ENCODE measurements at places on chromosomes 2 and 18. TPM values are rescaled to one million over a fixed set of nuclear protein-coding genes. Genes with fewer than 3 reads are reported as not detected.

- no peak for DNase-seq
Observed at GRCh38 chr2:234843411-234843810, 108.4 kb upstream of the SH3BP4 start.

- DNase-seq: no peak
Observed at GRCh38 chr2:126739141-126739540, 83.2 kb downstream of the GYPC start.

DNA sequence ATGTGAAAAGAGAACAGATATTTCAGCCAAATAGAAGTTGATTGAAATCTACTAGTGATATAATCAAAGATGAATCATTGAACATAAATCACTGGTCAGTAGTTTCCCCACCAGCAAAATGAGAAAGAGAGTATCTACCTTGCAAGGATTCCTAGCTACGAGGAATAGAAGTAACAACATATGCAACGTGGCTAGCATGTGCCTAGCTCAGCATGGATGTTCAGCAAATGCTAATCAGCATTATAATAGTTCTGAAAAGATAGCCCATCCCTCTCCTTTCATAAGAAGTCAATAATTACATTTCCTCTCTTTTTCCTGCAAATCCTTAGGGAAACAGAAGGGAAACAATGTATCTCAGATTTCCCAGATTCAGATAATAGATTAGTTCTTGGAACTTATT is 417.2 kb downstream of the SATB2 start:
- DNase-seq: no peak

GRCh38 chr2:65345631-65346030 is 86.8 kb downstream of the SPRED2 start:
- no peak for DNase-seq

DNA sequence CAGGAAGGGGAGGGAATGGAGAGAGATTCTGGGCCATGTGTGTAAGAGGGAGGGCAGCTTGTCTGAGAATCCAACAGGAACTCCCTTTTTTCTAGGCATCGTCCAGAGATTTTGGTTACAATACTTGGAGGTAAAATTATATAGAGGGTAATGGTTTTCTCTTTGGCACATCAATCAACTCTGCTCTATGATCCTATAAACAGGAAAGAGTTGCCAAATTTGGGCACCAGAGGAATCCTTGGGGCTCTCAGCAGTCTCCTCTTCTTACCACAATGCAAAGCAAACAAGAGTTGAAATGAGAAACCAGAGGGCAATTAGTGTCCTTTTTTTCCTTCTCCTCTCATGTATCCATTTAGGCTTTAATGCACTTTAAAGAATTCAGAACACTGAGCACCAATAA is 243.4 kb downstream of the SLC8A1 start:
- no peak for DNase-seq

- DNase-seq: no peak
Observed at GRCh38 chr2:69716555-69717120, 25.3 kb upstream of the ANXA4 start.

- no peak for DNase-seq
Observed at GRCh38 chr2:121647396-121647795, 1.9 kb downstream of the CLASP1 start.

GRCh38 chr2:115294999-115295398 is 852.6 kb downstream of the DPP10 start:
- DNase-seq: peak; percentile 2

DNA sequence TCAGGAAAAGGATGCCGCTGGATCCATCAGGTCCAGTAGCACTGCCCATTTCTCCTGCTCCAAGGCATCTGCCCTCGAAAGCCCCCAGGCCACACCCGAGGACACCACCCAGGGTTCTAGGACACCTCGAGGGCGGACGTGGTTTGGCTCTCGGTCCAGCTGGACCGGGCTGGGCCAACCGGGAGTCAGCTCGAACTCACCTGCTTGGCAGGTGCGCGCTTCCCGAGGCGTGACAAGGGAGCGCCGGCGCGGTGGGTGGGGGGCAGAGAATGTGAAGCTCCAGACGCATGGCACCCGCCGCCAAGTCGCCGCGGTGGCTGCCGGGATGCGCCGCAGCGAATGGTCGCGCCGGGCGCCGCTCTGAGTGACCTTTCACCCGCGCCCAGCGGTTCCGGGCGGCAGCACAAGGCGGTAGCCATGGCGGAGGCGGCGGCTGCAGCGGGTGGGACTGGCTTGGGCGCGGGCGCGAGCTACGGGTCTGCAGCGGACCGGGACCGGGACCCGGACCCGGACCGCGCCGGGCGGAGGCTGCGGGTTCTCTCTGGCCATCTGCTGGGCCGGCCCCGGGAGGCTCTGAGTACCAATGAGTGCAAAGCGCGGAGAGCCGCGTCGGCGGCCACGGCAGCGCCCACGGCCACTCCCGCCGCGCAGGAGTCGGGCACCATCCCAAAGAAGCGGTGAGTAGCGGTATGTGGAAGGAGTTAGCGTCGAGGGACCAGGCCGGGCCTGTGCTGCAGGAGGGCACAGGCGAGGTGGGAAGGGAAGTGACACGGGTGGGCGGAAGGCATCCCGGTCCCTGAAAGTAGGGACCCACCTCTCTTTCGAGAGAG is at the start of gene AGPS:
Gene AGPS (plus strand): TSS at position 401 of the 830 bp plus-strand sequence. CDS start 17 bp downstream, at position 418.
- peak; percentile 86 for DNase-seq

DNA sequence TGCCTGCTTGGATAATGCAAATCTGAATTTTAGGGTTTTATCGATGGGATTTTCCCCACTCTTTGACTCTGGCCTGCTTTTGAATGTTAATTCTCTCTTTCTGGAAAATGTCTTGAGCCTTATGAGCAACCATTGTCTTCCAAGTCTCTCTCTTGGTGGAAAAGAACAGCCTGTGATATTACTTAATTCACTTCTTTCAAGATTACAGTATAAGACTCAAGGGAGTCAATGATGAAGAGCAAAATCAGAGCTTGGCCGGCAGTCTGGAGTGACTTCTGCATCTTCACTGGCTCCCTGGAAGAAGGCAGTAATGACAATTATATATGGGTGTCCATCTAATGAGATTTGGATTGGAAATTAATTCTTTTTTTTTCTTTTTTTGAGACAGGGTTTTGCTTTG is 122.9 kb upstream of the ZEB2 start:
- no peak for DNase-seq

DNA sequence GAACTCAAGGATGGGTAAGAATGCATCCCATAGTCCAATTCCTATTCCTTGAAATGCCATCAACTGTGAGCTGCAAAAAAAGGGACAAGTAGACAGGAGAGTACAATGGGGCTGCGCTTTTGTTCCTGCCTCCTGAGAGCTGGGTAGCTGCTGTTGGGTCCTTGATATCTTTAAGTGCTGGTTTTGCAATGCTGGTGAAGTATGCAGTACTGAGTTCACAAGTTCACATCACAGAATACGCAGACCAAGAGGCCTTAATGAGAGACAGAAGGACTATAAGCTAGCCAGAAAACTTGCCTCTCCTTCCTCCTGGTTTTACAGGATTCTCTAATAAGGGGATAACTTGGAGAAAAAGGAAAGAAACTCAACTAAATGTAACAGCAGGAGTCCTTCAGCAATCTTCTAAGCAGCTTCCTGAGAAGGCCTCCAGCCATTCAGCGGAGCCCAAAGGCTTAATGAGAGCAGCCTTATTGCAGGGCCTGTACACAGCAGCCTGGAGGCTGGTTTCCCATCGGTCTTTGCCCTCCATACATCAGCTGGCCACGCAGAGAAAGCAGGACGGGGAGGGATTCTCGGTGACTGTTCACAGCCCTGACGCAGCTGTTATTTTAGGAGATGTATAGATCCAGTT is 293.1 kb downstream of the CDCA7 start:
- no peak for DNase-seq

DNA sequence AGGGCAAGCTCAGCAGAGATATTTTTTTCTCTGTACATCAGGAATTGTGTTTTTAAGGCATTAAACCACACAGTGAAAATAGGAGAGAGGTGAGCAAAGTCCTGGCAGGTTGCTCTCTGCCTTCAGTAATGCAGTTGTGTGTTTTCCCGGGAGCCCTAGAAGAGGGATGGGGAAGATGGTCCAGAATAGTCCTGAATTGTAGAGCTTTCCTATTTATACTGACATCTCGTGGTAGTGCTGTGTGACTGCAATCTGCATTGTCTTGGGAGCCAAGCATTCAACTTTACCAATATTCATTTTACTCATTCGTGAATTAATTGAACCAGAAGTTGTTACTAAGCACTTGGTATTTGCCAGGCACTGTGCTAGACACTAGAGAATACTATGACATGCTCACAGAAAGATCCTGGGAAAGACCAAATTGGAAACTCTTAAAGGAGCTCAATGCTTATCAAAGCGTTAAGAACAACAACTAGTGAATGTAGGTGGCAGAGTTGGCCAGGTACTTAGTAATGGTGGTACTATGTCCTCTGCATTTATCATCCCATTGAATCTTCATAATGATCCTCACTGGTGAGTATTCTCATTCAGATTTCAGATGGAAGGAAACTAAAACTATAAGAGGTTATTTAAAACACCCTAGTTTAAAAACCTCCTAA is 214.6 kb downstream of the TRIB2 start:
- peak; percentile 64 for DNase-seq

DNA sequence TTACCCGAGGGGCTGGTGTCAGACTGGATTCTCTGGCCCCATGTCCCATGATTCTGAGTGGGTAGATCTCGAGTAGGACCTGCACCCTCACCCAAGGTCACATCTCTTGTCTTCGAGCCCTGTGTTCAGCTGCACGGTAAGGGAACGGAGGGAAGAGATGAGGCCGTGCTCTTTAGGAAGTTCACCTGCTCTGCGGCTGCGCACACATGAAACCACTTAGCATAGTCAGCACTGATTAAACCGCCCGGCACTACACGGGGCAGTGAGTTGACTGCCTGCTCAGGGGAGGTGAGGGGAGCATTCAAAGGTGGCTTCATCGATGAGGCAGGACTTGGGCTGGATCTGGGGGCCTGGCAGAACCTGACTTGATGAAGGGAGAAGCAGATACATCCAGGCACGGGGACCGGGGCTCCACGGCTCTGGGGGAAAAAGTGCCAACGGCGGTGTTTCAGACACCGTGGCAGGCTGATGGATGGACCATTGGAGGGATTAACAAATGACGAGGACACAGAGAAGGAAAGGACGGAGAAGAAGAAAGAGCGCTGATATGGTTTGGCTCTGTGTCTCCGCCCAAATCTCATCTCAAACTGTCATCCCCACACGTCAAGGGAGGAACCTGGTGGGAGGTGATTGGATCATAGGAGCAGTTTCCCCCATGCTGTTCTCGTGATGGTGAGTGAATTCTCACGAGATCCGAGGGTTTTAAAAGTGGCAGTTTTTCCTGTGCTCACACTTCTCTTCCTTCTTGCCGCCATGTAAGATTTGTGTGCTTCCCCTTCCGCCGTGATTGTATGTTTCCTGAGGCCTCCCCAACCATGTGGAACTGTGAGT is 248.6 kb downstream of the CYP26B1 start:
- DNase-seq: no peak

GRCh38 chr2:71253476-71253875 is 26.6 kb upstream of the PAIP2B start:
- peak; percentile 32 for DNase-seq

DNA sequence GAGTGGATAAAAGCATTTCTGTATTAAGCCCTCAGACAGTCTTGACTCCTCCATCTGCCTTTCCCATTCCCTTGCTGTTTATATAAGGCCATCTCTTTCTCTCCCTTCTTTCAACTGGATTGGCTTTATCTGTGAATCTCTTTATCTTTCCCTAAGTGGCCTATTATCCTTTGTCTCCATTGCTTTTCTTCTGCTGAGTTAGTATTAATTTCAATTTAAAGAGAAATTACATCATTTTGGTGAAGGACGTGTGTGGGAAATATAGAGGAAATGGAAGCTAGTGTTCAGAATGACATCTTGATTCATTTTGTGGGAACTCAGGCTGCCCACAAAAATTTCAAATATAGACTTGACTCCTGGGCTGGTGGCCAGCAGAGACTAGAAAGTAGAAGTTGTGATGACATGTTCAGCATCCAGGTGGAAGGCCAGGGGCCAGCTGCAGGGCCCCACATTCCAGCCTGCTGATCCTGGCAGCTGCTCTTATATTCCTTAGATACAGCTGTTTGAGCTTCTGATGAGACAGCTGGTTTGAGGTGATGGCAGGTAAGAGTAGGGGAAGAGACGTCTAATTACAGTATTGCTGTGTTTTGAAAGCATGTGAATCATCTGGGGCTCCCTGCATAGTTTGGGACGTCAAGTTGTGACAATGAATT is 52.3 kb downstream of the DIS3L2 start:
- DNase-seq: peak; percentile 51

GRCh38 chr2:232339121-232340081 is 39.1 kb upstream of the ALPP start:
- DNase-seq: no peak

GRCh38 chr2:219353129-219353528 is 20.6 kb upstream of the RESP18 start:
- DNase-seq: no peak

DNA sequence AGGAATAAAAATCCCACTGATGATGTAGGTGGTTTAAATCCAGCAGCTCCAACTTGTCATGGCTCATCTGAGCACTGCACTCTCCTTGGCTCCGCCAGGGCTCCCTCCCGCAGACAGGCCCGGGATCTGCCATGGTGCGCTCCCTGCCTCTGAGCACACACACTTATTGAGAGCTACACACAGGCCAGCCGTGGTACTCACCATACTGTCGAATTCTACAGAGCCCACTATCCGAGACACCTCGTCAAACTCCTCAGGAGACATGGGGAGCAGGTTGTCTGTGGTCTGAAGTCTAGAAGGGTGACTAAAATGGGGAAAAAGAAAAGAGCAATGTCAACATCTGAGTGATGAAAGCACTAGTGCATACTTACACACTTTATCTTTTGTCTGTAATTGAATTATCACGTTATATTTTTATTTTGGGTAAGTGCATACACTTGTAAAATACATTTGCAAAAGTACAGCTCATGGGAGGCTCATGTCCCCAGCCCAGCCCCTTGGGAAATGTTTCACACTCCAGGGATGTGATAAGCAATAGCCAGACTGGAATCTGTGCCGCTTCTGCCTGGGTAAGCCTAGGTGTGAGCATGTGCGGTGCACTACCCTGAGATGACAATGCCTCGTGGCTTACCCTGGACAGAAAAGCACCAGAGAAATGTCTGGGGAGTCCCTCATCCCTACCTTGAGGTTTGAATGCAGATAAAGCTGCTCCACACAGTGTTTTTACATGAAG is 39.2 kb downstream of the STAT1 start:
- DNase-seq: no peak

DNA sequence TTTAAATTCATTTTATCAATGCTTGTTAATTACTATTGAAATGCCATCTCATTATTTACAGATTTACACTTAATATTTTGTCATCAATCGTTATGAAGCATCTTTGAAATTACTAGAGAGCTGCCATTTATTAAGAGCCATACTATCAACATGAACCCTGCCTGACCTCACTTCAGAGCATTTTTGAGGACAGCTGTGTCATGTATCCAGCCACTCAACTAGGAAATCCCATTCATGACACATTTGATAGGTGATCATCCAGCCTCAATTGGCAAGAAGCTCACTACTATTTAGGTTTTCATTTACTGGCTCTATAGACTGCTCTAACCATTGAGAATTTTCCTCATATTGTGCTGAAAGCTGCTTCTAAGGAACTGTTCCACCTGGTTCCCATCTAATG is 40.6 kb upstream of the TLK1 start:
- DNase-seq: no peak

The CMPK2 gene
- 3.5 TPM for total RNA-seq

The SMAD4 gene
- total RNA-seq: 86.1 TPM

The TMEM150A gene
- 4.9 TPM for total RNA-seq

The CHST10 gene
- total RNA-seq: 21.4 TPM

The PKDCC gene
- total RNA-seq: 121 TPM

The TSPYL6 gene
- 0.21 TPM for total RNA-seq

The MFSD2B gene
- 0.10 TPM for total RNA-seq

The COL6A3 gene
- 661 TPM for total RNA-seq

The ESPNL gene
- 1.0 TPM for total RNA-seq

The SCN9A gene
- 11.1 TPM for total RNA-seq

The PLB1 gene
- 2.4 TPM for total RNA-seq

The SCG2 gene
- total RNA-seq: 2.4 TPM

The COLEC12 gene
- 60.4 TPM for total RNA-seq

The ACMSD gene
- total RNA-seq: not detected

The SH3BP4 gene
- total RNA-seq: 20.0 TPM

The LYPD6 gene
- 4.2 TPM for total RNA-seq
